ENCODE measurements at places on chromosomes 11 and 22.

GRCh38 chr11:66607126-66607834 is 9.2 kb upstream of the RBM14 start:
- DNase-seq: peak; percentile 82

- no peak for DNase-seq
Observed at GRCh38 chr11:67642173-67643120, 2.9 kb upstream of the TBX10 start.

- DNase-seq: no peak
Observed at GRCh38 chr11:67060111-67060522, 3.5 kb downstream of the RHOD start.

DNA sequence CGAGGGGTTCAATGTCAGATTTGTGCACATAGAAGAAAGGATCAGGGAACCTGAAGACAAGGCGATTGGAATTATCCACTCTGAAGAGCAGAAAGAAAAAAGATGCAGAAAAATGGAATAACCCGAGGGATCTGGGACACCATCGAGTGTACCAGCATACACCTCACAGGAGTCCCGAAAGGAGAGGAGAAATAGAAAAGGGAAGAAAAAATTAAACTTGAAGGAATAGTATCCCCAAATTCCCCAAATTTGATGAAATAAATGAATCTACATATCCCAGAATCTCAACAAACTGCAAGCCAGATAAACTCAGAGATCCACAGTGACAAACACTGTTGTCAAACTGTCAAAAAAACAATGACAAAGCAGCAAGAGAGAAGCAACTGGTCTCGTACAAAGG is 21.4 kb downstream of the IL17REL start:
- DNase-seq: no peak

DNA sequence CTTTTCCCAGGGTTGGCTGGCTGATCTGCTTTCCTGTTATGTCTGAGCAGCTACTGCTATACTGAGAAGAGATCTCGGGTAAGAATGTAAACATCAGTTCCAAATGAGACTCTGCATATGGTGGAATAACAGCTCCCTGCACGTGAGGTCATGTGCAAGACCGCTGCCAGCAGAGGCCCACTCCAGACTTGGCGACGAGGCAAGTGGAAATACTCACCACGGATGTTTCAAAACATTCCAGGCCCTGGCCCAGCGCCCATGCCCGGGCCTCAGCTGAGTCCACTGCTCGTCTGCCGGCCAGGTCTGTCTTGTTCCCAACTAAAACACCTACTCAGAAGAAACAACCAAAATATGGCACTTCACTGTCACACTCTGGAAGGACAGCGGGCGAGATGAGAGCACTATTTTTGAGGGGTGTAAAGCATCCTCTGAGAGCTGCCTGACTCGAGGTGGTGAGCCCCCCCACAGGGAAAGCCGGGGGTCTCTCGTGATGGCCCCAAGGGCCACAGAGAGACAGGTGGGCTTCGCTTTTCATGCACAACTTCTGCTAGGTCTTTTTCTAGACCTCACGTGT is 13.1 kb downstream of the IFT27 start:
- DNase-seq: no peak

DNA sequence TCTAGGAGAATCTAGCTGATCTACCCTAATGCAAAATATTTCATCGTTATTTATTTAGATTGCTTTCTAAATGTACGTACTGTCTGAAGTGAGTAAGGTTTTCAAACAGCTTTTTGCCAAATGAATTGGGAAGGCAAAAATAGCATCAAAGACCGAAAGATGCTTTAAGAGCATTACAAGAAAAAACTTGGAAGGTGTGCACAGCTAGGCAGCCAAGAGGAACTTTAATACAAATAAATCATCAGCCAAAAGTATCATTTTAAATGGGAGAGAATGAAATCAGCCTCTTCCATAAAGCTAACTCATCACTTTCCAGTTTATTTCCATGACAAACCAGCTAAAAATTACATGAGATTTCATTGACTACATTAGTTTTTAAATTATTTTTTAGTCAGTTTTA is 30.2 kb upstream of the CFAP300 start:
- DNase-seq: peak; percentile 21

DNA sequence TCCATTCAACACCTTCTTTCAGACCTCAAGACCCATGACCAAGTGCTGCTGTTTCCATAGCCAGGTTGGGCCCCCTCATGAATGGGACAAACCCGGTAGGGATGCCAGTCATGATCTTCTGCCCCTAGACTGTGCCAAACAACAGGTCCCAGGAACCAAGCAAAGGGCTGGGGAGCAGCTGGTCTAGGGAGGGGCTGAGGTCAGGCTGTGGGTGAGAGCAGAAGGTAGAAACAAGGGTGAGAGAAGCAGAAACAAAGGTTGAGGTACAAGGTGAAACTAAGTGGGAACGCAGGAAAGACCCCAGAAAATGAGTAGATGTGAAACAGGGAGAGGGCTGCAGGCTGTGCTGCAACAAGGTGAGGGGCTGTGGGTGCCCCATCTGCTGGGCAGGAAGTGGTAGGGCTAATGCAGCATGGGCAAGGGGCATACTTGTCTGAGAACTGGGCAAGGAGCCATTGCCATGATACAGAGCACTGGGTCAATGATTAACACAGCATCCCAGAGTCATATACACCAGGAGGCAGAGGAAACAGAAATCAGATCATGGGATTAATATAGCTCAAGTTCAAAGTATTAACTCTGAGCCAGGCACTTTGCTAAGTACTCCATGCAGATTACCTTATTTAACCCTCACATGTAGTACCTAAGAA is 45.9 kb downstream of the SLC1A2 start:
- DNase-seq: no peak

GRCh38 chr11:64289002-64289564 is 2.0 kb upstream of the KCNK4 start:
- DNase-seq: no peak

GRCh38 chr22:46537225-46537945 is at the start of gene CELSR1:
Gene CELSR1, minus strand, starts transcription at chr22:46537620. Its CDS starts 450 bp downstream, at chr22:46537170.
- DNase-seq: no peak

DNA sequence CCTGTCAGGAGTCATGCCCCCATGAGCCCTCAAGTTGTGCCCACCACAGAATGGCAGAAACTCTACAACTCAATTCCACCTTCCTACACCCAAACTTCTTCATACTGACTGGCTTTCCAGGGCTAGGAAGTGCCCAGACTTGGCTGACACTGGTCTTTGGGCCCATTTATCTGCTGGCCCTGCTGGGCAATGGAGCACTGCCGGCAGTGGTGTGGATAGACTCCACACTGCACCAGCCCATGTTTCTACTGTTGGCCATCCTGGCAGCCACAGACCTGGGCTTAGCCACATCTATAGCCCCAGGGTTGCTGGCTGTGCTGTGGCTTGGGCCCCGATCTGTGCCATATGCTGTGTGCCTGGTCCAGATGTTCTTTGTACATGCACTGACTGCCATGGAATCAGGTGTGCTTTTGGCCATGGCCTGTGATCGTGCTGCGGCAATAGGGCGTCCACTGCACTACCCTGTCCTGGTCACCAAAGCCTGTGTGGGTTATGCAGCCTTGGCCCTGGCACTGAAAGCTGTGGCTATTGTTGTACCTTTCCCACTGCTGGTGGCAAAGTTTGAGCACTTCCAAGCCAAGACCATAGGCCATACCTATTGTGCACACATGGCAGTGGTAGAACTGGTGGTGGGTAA is at the start of gene OR52W1:
OR52W1 (plus strand) TSS at position 51 of the 637 bp plus-strand sequence; CDS start at position 51, 0 bp downstream.
- DNase-seq: no peak
